ENCODE measurements at places on chromosomes 5 and 9.
A peak's percentile ranks its signal among the peaks of the same experiment; 100 is the strongest.

GRCh38 chr5:78473751-78474150, 113.3 kb downstream of the SCAMP1 start:
- DNase-seq = no peak

DNA sequence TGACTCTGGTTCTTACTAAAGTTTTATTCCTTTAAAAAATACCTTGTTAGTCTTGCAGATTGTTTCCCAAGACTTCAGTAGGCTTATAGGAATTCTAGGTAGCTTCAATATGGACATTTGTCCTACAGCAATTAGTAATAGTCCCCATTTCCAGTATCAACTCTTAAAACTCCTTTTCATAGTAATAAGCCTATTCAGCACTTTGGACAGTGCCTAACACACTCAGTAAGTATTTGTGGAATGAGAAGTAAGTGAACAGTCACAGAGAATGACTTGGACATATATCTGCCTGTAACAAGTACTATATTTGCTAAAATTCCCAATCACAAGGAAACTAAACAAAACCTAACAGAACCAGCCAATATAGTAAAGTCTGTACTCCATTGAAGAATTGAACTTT, 1291.8 kb upstream of the DMAC1 start:
- no peak for DNase-seq

DNA sequence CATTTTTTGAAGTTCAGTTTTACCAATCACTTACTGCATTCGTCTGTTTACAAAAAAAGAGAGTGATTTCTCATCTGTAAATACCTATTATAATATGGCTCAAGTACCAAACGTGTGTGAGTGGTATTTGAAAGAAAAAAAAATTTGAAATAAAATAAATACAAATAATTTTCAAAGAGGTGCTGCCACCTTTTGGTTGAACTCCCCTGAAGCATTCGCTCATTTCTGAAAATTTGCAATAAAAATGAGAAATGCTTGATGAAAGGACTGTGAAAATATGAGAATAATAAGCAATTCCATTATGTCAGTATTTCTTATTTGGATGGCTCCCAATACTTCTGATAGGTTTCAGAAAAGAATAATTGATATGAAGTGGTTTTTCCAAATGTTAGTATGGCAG, 409.9 kb downstream of the CTNND2 start:
- DNase-seq = no peak

GRCh38 chr9:91348191-91348807, 13.4 kb downstream of the AUH start:
- no peak for DNase-seq

- DNase-seq = no peak
These were observed 95.9 kb downstream of the UGCG start for GRCh38 chr9:111992523-111992922.

GRCh38 chr9:129483415-129484351, 137.2 kb downstream of the C9orf50 start:
- peak; percentile 69 for DNase-seq

DNA sequence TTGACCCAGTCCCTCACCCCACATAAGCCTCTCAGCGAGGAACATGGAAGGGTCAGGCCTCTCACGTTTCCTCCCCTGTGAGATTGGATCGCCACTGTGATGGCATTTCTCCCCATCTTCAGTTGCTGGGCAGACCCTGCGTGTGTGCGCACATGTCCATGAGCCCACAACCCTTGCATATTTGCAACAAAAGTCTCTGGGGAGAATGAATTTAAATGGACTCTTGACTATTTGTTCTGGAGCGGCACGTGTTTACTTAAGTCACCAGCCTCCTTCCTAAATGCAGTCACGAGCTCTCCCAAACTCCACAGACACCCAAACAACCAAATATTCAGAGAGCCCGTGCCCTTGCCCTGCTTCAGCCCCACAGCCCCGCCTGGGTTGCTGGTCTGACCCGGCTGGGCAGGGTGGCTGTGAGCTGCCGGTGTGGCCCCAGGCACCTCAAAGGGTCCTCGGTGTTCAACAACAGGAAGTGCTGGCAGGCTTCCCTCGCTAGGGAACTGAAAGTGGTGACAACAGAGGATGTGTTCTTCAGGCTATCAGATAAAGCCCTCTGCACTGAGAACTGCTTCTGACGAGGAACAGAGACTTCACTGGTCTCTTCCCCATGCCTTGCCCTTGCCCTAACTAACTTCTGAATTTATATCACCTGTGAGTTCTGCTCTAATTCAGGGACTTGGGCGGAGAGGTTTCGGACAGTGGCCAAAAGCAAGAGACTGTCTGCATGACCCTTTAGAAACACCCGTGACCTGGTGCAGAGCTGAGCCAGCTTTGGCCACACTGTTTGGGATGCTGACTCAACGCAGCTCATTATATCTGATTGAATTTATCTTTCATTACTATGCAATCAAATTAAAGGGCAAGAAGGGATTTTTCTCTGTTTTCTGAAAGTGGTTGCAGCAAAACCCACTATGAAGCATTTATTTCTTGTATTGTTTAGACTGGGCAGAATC, 19.2 kb upstream of the CD180 start:
- DNase-seq = no peak

DNA sequence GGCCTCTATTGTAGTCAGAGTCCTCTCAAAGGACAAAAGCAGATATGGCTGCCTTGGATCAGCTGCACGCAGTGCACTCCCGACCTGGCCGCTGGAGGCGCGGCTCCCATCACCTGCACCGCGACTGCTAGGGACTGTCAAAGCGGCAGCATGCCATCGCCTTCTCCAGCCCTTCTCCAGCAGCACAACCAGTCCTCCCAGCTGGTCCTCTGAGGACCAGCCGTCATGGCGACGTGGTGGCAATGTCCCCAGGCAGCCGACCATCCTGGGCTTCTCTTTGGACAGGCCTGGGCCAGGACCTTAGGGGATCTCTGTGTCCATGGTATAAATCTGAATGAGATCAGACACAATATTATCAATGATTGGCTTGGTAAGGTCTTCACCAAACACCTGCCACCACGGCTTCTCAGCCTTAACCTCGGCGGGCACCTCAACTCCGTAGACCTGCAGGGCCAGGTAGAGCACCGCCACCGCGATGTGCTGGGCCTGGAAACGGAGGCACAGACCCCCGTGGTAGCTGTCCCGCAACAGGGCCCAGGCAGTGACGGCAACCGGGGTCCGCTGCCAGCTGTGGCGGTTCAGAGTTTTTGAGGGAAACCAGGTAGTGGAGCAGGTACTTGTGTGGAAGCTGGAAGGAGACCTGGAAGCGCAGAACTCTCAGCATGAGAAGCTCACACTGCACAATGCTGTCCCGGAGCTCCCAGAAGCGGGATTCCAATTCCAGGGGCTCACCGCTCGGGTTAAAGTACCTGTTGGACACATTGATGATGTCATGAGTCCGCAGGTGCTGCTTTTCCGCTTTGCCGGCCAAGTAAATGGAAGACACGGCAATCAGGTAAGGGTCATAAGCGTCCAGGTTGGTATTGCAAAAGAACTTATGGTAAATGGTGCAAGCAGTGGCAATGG, 8.5 kb downstream of the DUSP1 start:
- DNase-seq = no peak

DNA sequence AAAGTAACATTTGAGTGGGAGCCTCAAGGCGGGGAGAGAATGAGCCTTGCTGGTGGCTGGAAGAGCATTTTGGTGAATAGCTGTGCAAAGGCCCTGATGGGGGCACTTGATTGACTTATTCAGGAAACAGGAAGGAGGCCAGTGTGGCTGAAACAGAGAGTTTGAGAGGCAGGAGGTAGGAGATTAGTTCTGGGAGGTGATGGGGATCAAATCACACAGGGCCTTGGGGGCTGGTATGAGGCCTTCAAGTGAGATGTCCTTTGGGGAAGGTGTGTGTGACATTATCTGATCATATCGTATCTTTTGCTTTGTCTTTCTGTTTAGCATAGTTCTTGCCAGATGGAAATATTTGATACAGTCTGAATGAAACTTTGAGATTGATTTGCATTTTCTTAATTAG, 172.3 kb downstream of the TENT4A start:
- no peak for DNase-seq

DNA sequence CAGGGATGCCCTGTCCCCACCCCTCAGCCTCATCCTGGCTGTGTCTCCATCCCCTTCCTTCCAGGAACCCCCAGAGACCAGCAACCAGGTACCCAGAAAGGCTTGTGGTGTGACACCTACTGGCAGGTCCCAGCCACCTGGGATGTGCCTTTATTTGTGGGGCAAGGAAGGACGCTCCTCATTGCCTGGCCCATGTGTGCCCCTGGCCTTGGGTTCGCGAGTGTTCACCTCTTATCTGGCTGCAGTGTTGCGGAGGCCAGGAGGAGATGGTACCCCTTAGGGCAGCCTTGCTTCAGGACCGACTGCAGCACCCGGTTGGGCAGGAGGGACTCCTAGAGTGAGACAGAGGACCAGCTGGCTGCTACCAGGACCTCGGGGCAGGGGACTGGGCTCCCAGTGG, 8.8 kb downstream of the C9orf50 start:
- DNase-seq = no peak

DNA sequence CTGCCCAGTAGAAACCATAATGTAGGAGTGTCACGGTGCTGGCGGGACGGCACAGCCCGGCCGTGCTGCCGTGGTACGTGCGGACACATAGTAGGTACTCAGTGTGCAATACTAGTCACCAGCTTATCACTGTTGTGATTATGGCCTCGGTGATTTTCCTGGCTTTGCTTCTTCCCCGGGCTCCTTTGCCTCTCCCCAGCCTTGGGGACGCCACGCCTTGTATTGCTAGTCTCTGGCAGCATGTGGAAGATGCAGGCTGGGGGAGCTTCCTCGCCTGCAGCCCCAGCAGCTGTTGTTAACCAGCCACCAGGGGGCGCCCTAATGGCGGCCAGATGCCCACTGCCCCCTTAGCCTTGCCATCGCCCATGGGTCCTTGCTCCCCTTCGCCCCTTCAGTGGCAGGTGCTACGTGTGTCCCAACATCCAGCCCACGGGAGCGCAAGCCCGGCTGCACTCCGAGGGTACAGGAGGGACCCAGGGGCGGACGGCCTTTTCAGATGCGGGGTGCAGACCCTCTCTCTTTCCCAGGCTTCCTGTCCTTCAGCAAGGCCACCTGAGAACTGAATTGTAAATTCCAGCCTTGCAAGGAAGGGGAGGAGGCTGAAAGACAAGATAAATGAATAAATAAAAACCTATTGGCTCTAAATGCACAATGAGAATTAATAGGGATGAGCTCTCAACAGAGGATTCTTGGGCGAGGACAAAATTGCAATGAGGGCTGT, 8.0 kb downstream of the NTNG2 start:
- DNase-seq = peak; percentile 85

GRCh38 chr5:107025712-107026497, 644.8 kb downstream of the EFNA5 start:
- DNase-seq = no peak

- no peak for DNase-seq
These were observed 4.7 kb downstream of the VDAC1 start for GRCh38 chr5:134000091-134000511.

GRCh38 chr9:127537014-127537413, 75.1 kb upstream of the STXBP1 start:
- DNase-seq = peak; percentile 95

- DNase-seq = no peak
These were observed 105.2 kb downstream of the WNK2 start for GRCh38 chr9:93288891-93289883.

DNA sequence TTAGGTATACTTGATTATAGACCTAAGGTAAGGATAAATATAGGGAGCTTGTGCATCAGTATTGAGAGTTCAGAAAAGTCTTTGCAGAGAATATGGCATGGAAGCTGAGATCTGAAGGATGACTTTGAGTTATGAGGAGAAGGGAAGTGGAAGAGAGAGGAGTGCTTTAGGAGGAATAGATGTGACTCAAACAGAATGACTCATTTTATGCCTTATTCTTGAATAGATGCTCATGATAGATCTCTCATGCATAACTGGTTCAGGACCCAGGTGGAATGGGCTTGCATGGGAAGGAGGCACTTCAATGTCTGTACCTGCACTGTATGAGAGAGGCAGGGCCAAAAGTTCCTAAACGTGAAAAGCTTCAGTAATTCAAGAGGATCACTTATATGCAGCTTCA, 103.3 kb downstream of the CWC27 start:
- no peak for DNase-seq

GRCh38 chr5:167802755-167803431, 488.6 kb upstream of the WWC1 start:
- DNase-seq = no peak

DNA sequence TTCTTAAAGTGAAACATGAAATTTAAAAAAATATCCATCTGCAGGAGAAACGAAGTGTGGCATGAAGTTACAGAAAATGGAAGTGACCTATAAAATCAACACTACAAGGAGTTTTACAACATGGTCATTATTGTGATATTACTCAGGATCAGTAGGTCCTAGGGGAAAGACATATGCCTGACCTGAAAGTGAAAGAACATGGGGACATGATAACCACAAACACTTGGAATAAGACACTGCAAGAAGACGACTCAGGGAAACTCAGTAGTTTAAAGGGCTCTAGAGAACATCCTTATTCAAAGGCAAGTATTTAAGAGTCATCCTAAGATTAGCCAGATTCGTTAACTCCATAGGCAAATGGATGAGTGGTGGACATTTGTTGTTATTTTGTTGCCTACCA, 19.9 kb upstream of the LPAR1 start:
- no peak for DNase-seq

DNA sequence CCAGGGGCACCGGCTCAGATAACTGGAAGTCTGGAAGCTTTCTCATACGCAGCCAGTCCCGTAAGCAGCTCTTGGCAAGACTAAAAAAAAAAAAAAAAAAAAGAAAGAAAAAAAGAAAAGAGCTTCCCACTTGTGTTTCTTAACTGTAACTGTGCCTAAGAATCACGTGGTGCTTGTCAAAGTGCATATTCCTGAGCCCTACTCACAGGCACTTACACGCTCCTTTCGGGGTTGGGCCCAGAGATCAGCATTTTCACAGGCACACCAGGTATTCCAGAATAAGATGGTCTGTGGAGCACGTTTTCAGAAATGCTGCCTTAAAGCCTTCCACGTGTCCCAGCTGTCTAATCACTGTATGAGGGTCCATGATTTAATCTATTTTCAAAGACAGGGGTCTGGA, 22.6 kb upstream of the SH3GL2 start:
- no peak for DNase-seq

DNA sequence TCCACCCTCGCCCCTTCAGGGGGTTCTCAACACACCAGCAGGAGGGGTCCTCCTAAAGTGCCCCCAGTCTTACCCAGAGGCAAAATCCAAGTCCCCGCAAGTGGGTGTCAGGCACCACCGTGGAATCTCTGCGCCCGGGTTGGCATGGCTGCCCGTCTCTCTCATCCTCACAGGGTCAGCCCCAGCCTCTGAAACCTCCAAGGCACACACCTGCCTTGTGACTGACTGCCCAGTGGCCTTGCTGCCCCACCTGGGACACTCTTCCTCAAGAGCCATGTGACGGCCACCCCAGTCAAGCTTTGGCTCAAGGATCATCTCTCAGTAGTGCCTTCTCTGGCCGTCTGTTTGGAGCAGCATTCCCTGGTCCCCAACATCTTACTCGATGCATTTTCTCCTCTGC, 4.9 kb downstream of the FBP2 start:
- no peak for DNase-seq

DNA sequence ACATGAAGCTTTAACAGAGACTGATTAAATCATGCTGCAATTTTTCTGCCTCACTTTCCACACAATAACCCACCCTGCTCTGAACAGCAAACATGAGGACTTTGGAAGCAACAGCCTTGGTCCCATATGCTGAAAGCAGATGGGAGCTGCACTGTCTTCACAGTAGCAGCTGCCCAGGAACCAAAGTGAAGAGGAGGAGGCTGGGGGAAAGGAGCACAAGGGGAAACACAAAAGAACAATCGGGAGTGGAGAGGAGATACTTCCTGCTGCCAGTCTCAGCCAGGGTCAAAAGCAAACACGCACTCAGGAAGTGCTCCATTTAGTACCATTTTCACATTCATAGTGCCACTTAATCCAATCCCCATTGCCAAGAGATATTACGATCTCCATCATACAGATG, 183.3 kb upstream of the PUM3 start:
- no peak for DNase-seq
